ENCODE measurements at places on chromosomes 1 and 21.

GRCh38 chr1:248372394-248372793 lies 3.2 kb upstream of the OR2T6 start:
- DNase-seq, result no peak

DNA sequence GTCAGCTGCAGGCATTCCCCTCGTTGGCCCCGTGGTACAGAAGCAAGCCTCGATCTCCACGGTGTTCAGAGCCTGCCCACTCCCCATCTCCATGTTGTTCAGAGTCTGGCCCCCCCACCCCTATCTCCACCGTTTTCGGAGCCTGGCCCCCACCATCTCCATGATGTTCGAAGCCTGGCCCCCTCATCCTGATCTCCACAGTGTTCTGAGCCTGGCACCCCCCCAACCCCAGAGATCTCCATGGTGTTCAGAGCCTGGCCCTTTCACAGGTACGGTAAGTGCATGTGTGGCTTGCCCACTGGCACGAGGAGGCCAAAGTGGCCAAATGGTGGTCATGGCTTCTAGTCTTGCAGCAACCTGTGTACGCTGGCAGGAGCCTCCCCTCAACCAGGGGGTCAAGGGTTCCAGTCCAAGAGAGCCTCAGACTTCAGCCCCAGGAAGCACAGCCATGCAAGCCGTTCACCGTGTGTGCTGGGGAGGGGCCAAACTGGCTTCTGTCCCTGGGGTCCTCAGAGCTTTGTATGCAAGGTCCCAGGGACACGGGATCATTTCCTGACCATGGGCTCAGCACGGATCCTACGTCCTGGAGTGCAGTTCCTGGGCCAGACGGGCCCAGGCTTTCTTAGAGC lies 13.3 kb upstream of the PCBP3 start:
- DNase-seq, result no peak

GRCh38 chr1:37549341-37549740 lies 4.8 kb downstream of the SNIP1 start:
- no peak for DNase-seq

GRCh38 chr1:193406901-193407300 lies 220.5 kb upstream of the B3GALT2 start:
- DNase-seq, result no peak

DNA sequence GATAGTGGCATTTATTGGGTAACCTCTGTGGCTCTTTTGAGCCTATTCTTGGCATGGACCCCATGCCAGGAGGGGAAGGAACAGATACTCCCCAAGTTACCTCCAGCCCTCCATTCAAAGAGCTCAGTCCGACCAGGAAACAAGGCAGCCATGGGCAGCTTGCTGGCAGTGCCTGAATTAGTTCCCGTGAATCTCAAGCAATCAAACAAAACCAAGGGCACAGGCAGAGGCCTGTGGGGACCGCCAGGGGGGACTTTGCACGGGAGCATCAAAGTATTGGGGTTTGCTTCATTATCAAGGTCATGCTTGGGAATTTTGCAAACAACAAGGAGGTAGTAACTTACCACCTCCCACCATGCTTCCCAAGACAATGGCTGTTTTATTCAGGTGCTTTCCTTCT lies 81.2 kb upstream of the IFFO2 start:
- DNase-seq, result no peak
